ENCODE measurements at places on chromosomes 3 and 15.

- no peak for DNase-seq
These were observed 1491.0 kb downstream of the SI start for GRCh38 chr3:163587342-163587741.

GRCh38 chr3:22659651-22660475, 543.3 kb upstream of the UBE2E2 start:
- DNase-seq: no peak

DNA sequence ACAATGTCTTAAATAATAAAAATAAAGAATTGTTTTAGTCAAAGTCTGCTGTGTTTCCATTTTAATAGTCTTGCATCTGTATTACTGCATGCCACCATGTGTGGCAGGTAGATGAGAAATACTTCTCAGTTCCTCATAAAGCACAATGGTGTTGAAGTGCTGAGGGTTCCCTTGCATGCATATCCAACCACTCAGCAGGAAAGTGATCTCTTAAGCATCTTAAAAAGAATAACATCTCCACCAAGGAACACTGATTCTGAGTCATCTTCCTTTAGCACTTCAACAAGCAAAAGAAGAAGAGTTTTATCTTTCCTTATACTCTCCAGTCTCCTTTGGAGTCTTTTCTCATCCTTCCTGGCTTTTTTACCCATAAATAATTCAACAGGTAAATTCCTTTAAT, 602.0 kb downstream of the TBL1XR1 start:
- no peak for DNase-seq

GRCh38 chr3:138389841-138390581, 41.6 kb downstream of the MRAS start:
- DNase-seq: peak; percentile 40

GRCh38 chr15:90807074-90807785, 61.2 kb upstream of the FURIN start:
- DNase-seq: no peak

DNA sequence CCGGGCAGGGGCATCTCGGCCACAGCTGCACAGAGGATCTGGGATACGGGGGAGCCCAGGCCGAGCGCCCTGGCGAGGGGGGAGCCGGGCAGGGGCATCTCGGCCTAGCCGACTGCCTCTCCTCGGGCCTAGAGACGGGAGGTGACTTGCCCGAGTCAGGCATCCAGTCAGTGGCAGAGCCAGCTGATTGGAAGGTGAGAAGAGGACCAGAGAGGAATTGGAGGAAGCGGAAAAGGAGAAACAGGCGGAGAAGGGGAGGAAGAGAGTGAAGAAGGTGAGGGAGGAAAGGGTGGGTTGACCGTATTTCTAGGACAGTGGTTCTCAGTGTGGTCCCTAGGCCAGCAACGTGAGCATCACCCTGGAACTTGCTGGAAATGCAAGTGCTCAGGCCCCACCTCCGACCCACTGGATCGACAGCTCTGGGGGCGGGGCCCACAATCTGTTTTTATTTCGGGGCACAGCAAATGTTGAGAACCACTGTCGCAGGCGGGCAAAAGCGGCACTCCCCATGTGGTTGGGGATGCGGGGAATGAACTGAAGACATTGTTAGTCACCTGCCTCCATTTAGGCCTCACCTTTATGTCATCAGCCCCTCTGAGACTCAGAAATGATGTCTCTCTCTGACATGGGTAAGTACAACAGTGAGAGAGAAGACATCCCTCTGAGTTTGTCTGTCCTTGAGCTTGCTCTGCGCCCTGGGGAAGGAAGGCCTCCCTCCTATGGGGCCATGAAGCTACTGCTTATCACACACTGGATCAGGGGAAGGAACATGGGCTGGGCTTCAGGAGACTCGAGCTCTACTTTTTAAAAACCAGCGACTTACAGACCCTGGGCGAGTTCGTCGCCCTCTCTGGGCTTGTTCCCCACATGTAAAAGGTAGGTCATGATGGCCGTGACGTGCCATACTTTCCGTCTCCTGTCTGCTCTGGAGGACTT, 1.0 kb upstream of the MELTF start:
- DNase-seq: no peak

GRCh38 chr3:8593021-8593827, 51.4 kb downstream of the SSUH2 start:
- no peak for DNase-seq

DNA sequence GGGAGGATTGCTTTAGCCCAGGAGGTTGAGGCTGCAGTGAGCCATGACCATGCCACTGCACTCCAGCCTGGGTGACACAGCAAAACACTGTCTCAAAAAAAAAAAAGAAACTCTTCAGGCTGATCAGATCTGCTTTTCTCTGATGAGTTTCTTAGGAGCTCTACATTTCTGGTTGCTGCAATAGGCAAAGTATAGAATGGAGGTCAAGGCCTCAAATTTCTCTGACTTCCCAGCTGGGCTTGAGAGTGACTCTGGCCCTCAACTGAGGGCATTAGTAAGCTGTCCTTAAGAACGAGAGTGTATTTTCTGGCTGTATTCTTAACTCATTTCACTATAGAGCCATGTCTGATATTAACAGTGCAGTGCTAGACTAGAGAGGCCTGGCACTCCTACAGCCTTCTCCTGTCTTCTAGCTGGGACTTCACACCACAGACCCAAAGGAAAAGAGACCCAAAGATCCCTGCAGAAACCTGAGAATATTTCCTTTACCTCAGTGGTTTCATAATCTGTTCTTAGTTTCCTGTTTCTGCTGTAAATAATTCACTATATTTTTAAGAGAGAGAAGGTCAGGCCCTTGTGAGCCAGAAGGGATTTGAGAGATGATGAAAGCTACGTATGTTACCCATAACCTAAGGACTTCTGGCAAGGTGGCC, 2.0 kb upstream of the NR1I2 start:
- no peak for DNase-seq

DNA sequence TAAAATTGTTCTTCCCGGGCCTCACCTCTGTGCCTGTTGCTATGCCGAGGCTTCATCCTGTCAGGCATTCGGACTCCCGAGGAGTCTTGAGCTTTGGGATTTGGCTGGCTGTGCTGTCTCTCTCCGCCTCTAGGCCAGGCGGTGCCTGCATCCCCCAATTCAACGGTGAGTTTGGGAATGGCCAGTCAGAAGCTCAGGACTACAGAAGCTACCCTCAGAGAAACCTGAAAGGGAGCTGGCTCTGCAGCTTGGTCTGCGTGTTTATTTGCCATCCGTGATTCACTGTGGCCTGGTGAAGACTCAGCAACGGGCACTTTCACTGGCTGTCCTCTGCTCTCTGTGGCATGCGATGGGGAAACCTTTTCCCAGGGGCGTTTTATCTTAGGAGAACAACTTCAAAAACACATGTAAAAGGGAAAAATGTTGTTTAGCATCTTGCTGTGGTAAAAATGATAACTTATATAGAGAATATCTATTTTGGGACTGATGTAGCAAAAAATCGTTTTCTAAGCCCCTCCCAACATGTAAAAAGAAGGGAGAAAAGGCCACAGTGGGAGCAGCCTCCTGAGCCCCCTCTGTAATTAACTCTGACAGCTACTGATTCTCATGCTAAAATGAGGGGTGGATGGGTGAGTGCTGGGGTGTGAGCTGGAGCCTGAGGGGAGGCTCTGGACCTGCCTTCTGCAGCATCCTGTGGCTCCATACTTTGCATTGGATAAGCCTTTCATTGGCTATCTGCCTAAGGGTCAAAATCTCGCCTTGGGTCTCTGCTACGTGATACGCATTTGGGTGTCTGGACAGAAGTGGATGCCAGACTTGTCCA, 103.4 kb upstream of the KLHL25 start:
- no peak for DNase-seq

- DNase-seq: no peak
These were observed 997.8 kb upstream of the CFAP20DC start for GRCh38 chr3:60047426-60048200.

DNA sequence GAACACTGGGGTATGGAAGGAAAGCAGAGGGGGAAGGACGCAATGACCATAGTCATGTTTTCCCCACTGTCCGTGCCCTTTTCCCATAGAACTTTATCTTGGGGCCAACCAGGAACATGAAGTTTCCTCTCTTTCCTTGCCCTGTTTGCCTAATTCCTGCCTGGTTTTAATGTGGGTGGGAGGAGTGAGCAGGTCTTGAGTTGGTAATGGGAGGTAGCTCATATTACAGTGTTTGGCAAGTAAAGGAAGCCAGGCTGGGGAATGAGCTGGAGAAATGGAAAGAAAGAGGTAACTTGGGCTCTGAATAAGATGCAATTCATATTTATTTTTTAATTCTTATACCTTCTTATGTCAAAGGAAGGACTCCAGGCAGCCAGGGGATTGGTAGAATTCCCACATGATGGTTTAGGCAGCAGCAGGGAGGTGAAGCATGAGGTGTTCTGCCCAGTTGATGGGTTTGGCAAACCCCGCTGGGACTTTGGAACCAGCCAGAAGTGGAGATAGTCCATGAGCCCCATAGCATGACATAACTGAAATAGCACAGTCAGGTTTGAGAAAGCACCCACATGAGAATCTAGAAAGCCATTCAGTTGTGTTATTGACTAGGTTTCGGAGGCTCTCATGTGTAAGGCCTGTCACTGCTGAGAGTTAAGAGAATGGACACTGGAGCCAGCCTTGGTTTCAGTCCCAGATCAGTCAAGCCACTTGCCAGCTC, 60.0 kb downstream of the CCK start:
- no peak for DNase-seq

- no peak for DNase-seq
These were observed 1.6 kb upstream of the LRRC31 start for GRCh38 chr3:169871129-169871886.

- DNase-seq: no peak
These were observed 112.5 kb upstream of the MLF1 start for GRCh38 chr3:158458464-158458863.

DNA sequence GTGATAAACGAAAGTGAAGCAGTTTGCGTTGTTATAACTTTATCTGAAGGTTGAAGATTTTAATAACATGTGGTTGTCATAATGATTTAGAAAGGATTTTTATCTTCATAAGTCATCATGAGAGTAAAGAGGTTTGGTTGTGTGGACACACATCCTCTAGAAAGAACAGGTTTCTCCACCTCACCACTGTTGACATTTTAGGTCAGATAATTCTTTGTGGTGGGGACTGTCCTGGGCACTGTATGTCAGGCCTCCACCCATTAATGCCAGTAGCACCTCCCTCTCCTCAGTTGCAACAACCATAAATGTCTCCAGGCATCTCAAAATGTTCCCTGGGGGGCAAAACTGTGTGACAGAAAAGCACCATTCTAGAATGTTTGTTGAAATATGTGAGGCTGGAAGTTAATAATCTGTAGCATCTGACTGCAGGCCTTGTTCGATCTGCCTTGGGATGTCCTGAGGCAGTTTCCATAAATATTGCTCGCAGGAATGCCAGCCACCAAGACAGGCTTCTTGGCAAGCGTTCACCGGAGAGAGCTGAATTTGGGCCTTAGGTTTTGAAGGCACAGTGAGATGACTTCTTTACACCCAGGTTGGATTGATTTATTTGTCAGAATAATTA, 100.1 kb downstream of the ADAMTSL3 start:
- no peak for DNase-seq

DNA sequence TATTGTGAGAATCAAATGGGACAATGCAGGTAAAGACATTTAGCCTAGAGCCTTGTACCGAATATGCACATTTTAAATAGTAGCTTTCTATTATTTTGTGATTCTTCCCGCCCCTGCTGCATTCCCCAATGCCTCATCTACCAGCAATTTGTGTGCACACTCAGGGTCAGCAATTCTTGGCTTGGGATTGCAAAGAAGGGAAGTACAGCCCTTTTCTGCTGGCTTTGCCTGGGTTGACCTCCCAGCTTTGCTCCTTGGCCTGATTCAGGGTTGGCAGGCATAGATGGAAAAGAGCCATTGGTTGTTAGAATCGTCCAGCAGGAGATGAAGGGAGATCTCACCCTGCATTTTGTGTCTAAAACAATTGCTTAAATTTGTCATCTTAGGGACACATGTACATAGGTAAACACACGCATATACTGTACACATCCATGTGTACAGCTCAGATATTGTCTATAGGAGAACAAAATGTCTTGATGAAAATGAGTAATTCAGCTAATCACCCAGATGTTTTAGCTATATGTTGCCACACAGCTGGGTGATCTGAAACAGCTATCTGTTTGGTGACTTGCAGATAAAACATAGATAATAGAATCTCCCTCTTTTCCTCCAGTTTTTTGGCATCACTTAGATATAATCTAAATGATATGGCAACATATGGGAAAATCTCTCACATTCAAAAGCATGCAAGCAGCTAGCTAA, 340.9 kb upstream of the TBL1XR1 start:
- peak; percentile 93 for DNase-seq

- DNase-seq: no peak
These were observed 258.7 kb downstream of the SLCO3A1 start for GRCh38 chr15:92112180-92112579.

- no peak for DNase-seq
These were observed 161.8 kb downstream of the SNRK start for GRCh38 chr3:43448098-43448497.

GRCh38 chr3:133295199-133295901, 104.5 kb upstream of the BFSP2 start:
- DNase-seq: peak; percentile 4

- DNase-seq: no peak
These were observed 48.9 kb downstream of the TGFBR2 start for GRCh38 chr3:30655187-30655812.

GRCh38 chr15:58583171-58583908, 151.5 kb downstream of the LIPC start:
- DNase-seq: no peak

DNA sequence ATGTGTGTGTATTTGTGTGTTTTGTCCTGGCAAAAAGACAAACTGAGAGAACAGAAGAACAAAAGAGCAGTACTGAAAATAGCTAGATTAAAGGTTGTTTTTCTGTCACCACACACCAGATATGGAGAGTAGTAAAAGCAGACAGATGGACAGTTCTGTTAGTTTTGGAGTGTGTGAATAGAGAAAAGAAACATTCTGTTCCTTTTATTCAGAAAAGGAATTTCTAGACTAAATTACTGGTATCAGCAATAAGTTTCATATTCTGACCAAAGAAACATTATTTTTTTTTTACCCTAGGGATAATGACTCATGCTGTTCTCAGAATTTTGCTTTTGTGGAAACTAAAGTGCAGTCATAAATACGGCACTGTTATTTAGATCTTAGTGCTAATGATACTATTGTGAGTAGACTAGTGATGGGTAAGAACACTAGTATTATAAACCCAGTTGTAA, 32.9 kb downstream of the PIK3CA start:
- peak; percentile 57 for DNase-seq

- no peak for DNase-seq
These were observed 1.3 kb downstream of the FRMD5 start for GRCh38 chr15:44193651-44194322.

DNA sequence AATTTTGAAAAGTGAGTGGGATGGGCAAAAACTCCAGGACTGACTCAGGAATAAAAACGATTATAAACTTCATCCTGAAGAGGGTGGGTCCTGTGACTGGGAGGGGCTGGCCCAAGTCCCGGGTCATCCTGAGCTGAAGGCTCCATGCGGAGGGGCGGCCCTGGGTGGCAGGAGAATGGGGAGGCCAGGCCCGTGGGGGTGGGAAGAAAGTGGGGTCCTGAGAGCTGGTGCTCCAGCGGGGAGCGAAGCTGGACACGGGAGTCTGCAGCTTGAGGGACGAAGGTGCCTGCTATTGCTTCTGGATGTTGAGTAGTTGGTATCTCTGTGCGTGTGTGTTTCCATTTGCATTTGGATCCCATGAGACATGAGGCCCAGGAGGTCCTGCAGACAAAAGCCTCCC, 4.7 kb upstream of the OCA2 start:
- no peak for DNase-seq

GRCh38 chr3:186277268-186277909, 84.6 kb downstream of the DGKG start:
- peak; percentile 53 for DNase-seq
